Neural progenitor cell (in vitro differentiated cells): ENCODE measurements at places on chromosomes 6 and 20. TPM values are rescaled to one million over a fixed set of nuclear protein-coding genes. Genes with fewer than 3 reads are reported as not detected.

DNA sequence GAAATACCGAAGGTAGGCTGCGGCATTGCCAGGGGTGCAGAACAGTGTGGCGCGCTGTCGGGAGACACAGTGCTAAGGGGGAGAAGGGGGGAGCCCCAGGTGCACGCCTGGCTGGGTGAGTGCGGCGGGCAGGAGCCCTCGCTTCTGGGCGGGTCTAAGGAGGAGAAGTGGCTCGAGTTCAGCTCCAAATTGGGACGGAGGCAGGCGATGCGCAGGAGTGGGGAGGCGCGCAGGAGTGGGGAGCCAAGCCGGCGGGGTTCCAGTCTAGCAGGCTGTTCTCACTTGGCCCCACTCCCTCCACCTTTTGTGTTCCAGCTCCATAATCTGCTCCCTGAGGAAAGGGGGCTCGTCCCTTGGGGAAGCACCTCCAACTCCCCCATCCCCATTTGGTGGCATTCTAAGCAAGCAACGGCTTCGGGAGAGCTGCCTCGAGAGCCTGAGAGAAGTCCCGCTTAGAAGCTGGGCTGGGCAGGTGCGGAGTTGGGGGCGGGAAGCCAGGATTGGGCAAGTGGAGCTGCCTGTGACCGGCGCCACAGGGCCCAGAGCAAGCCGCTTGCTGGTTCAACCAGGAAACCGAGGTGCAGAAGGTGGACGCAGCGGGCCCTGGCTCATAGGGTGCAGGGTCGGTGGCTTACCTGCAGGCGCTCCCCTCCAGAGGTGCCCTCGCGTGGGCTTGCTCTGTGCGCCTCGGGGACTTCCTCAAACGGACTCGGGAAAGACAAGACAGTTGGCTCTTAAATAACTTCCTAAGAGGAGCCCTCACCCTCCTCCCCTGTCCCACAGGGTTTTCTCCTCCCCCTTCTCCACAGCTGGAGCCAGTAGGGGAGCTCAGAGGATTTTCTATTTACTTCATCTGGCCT is at the start of gene F13A1:
Gene F13A1 (minus strand): TSS at position 711 of the 860 bp plus-strand sequence. CDS start 1,998 bp downstream, outside the sequence.
- peak within 1 kb of the TSS; percentile 49 for H3K4me3 ChIP-seq
- peaks cover 37% of the 10 kb centered on the region for H3K4me1 ChIP-seq
- peaks cover 61% of the 10 kb centered on the region for H3K27me3 ChIP-seq

DNA sequence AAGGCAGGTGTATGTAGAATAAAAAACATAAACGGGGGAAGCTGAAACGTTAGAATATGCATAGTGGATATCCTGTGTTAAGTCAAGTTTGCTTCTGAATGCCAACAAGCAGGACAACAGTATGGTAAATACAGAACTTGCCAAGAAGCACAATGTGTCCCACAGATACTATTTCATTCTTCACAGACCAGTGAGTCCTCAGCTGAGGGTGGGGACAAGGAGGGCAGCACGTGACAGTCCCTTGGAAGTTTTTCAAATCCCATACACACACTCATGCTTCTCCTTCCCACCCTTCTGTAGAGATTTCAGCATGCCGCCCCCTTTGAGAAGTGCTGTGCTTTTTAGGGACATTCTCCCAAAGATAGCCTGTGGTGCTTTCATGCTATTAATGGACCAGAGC is 268.5 kb upstream of the ECI2 start:
- H3K4me3 ChIP-seq, result no peak overlapping the region
- no peaks in the 10 kb centered on the region for H3K27me3 ChIP-seq
- peaks cover 10% of the 10 kb centered on the region for H3K4me1 ChIP-seq
- no peak for DNase-seq
- H3K36me3 ChIP-seq, result no peaks in the 10 kb centered on the region

The CD40 gene
- total RNA-seq, result 11.0 and 14.0 TPM in 2 replicates

- peak overlapping the region; percentile 16 for H3K4me3 ChIP-seq
- no peaks in the 10 kb centered on the region for H3K36me3 ChIP-seq
- H3K27me3 ChIP-seq, result peaks cover 18% of the 10 kb centered on the region
- H3K4me1 ChIP-seq, result peaks cover 46% of the 10 kb centered on the region
Observed at GRCh38 chr6:41644297-41644879, 6.1 kb downstream of the MDFI start.

The OR2W1 gene
- not detected in 2 replicates for total RNA-seq

DNA sequence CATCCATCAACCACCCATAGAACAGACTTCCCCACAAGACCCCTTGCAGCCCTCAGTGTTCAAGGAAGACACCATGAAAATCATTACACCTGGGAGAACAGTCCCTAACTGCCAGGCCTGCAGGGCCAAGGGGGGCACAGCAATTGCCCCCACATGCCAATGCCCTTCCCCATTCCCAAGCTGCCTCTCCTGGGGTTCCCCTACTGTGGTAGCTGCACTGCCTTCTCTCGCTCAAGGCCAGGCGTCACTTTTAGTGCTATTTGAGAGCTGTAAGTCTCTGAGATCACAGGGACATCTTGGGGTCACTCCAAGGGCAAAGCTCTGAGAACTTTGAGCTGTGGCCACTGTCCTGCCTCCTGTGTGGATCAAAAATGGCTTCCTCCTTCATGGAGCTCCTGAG is 6.0 kb upstream of the ACSS1 start:
- H3K4me3 ChIP-seq, result no peak overlapping the region
- H3K4me1 ChIP-seq, result peaks cover 7% of the 10 kb centered on the region
- DNase-seq, result no peak
- H3K27me3 ChIP-seq, result peaks cover 100% of the 10 kb centered on the region

The SOBP gene
- total RNA-seq, result 11.0 and 12.6 TPM in 2 replicates

DNA sequence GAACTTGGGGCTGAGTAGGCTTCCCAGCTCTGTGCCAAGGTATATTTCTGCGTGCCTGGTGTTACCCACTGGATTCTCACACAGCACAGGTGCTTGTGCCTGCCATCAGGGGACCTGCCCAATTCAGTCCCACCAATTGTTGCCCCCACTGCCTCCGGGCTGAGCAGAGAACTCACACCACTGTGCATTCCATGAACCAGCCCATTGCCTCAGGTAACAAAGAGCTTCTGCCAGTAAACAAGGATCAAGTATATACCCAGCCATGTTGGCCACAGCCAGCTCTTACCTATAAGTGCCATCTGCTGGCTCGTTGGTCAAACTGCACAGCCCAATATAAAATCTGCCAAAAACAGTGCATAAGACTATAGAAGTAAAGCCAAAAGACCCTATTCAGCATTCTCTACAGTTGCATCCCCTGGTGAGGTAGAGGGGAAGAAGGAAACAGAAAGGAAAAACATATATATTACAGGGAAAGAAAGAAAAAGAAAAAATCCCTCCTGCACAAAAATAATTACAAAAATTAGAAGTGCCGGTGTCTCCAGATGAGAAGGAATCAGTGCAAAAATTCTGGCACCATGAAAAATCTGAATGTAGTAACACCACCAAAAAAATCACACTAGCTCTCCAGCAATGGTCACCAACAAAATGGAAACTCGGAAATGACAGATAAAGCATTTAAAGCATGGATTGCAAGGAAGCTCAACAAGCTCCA is 241.4 kb downstream of the IBTK start:
- peak; percentile 44 for DNase-seq
- no peaks in the 10 kb centered on the region for H3K27me3 ChIP-seq
- no peak overlapping the region for H3K27ac ChIP-seq
- H3K4me3 ChIP-seq, result no peak overlapping the region

- no peak overlapping the region for H3K27ac ChIP-seq
- H3K4me3 ChIP-seq, result no peak overlapping the region
- H3K27me3 ChIP-seq, result no peaks in the 10 kb centered on the region
- no peaks in the 10 kb centered on the region for H3K36me3 ChIP-seq
- peaks cover 19% of the 10 kb centered on the region for H3K4me1 ChIP-seq
- peak; percentile 49 for DNase-seq
Observed at GRCh38 chr6:87944541-87944954, 103.1 kb upstream of the SPACA1 start.

GRCh38 chr6:26473429-26473757 is 15.6 kb downstream of the BTN2A1 start:
- no peak overlapping the region for H3K27ac ChIP-seq
- H3K4me1 ChIP-seq, result peaks cover 17% of the 10 kb centered on the region
- no peaks in the 10 kb centered on the region for H3K27me3 ChIP-seq

GRCh38 chr20:15512916-15513315 is 1060.3 kb downstream of the KIF16B start:
- H3K27me3 ChIP-seq, result no peaks in the 10 kb centered on the region
- H3K4me3 ChIP-seq, result no peak overlapping the region
- peaks cover 9% of the 10 kb centered on the region for H3K4me1 ChIP-seq
- no peak overlapping the region for H3K27ac ChIP-seq

GRCh38 chr6:37134396-37135191 is 35.4 kb upstream of the PIM1 start:
- DNase-seq, result no peak
- H3K4me1 ChIP-seq, result peaks cover 35% of the 10 kb centered on the region
- H3K4me3 ChIP-seq, result no peak overlapping the region
- H3K27ac ChIP-seq, result no peak overlapping the region
- no peaks in the 10 kb centered on the region for H3K36me3 ChIP-seq
- no peaks in the 10 kb centered on the region for H3K27me3 ChIP-seq

The TPD52L1 gene
- 2.7 and 9.5 TPM in 2 replicates for total RNA-seq

DNA sequence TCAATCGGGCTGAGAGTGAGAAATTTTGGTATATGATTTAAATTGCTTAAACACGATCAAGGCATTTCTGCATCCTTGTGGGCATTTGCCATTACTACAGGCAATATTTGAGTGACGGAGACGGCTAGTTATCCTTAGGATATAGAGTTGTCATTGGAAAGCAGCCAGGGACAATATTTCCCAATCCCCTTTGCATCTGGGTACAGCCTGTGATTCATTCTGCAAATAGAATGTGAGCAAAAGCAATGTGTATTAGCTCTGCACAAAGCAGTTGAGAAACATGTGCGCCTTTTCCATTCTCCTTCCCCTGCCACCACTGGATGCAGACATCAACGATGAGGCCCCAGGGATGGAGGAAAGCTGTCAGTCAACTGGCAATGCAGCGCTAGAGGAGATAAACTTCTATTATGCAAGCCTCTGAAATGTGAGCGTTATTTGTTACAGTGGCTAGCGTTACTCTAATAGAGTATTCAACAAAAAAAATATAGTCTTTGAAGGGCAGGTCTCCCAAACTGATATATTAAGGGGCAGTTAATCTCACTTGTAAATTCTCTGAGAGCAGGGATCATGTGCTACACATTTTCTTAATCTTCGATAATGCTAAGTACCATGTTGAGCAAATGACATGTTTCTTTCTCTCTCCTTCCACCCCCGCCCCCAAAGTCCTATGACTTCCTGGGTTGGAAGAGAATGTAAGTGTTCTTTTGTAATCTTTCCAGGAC is 37.1 kb upstream of the NCOA3 start:
- no peaks in the 10 kb centered on the region for H3K36me3 ChIP-seq
- DNase-seq, result no peak
- no peaks in the 10 kb centered on the region for H3K4me1 ChIP-seq
- no peak overlapping the region for H3K4me3 ChIP-seq

DNA sequence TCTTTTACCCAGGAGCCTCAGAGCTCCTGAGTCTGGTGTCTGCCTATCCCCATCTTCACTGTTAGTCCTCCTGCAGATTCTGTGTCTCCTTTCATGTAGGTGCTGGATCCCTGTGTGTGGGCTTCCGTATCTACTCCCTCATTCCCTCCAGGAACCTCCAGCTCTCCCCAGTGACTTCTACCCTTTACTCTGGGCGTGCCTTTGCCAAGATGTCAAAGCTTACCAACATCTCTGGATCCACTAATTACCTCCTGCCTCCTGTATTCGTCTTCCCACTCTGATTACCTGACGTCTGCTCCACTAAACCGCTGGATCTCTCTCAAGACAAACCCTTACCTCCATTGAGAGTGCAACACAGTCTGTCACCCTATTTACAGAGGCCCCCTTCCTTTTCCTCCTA is 2.2 kb upstream of the C6orf136 start:
- H3K4me1 ChIP-seq, result peaks cover 10% of the 10 kb centered on the region
- H3K27ac ChIP-seq, result no peak overlapping the region
- H3K36me3 ChIP-seq, result no peaks in the 10 kb centered on the region
- H3K4me3 ChIP-seq, result no peak overlapping the region
- DNase-seq, result no peak
- H3K27me3 ChIP-seq, result no peaks in the 10 kb centered on the region

DNA sequence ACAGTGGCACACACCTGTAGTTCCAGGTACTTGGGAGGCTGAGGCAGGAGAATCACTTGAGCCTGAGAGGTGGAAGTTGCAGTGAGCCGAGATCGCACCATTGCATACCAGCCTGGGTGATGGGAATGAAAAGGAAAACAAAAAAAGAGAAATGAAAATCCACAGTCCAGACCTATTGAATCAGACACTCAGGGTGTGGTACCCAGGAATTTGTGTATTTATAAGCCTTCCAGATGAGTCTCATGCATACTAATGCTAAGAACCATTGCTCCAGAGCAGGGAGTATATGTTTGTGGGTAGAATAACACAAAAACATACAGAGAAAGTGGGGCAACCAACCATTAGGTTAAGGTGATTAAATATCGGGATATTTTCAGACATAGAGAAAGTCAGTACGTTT is 36.1 kb upstream of the PLCB4 start:
- no peaks in the 10 kb centered on the region for H3K4me1 ChIP-seq
- DNase-seq, result no peak
- H3K4me3 ChIP-seq, result no peak overlapping the region
- H3K36me3 ChIP-seq, result no peaks in the 10 kb centered on the region

DNA sequence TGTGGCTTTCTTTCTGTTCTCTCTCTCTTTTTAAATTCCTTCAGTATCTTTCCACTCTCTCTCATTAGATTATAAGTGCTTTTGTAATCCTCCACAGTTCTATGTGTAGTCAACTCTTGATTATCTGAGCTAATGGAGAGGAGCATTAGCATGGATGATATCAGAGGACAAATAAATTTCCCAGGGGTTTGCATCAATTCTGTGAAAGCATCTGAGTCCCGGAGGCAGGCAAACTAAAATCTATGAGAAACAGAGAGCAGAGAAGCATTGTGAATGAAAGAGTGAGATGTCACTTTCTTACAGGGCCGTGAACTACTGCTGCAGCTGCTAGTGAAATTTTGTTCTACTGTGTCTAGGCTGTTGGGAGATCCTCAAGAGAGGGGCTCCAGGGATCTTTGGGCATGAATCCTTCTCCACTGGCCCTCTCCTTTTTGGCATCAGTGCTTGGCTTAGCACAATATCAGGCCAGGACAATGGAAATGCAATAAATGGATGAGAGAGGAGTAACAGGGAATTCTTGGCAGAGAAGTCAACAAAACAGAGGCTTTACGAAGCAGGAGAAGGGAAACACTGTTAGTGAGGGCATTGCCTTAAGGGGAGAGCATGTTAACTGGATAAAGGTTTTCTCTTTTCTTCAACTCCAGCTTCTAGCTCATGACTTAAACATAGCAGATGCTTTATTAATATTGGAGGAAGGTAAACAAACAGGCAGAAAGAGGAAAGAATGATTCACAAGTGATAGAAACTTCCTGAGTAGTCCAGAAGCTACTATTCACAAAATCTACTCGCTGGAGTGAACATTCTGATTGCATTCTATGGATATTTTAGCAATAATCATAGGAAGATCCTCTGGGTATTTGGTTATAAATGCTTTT is 847.0 kb upstream of the MAP3K7 start:
- DNase-seq, result no peak
- no peaks in the 10 kb centered on the region for H3K27me3 ChIP-seq
- H3K4me1 ChIP-seq, result peaks cover 23% of the 10 kb centered on the region
- H3K36me3 ChIP-seq, result no peaks in the 10 kb centered on the region
- no peak overlapping the region for H3K27ac ChIP-seq
- no peak overlapping the region for H3K4me3 ChIP-seq

GRCh38 chr6:21163110-21163837 is 430.3 kb upstream of the SOX4 start:
- H3K4me1 ChIP-seq, result peaks cover 2% of the 10 kb centered on the region
- no peaks in the 10 kb centered on the region for H3K36me3 ChIP-seq
- H3K4me3 ChIP-seq, result no peak overlapping the region
- no peaks in the 10 kb centered on the region for H3K27me3 ChIP-seq
- no peak overlapping the region for H3K27ac ChIP-seq
- DNase-seq, result no peak

The MAS1 gene
- total RNA-seq, result not detected in 2 replicates

The BTN1A1 gene
- not detected in 2 replicates for total RNA-seq
